ENCODE measurements at places on chromosomes 2 and 18. TPM values are rescaled to one million over a fixed set of nuclear protein-coding genes. Genes with fewer than 3 reads are reported as not detected.
A peak's percentile ranks its signal among the peaks of the same experiment; 100 is the strongest.

- no peak for DNase-seq
Observed at GRCh38 chr2:130339885-130340745, 2.6 kb upstream of the IMP4 start.

DNA sequence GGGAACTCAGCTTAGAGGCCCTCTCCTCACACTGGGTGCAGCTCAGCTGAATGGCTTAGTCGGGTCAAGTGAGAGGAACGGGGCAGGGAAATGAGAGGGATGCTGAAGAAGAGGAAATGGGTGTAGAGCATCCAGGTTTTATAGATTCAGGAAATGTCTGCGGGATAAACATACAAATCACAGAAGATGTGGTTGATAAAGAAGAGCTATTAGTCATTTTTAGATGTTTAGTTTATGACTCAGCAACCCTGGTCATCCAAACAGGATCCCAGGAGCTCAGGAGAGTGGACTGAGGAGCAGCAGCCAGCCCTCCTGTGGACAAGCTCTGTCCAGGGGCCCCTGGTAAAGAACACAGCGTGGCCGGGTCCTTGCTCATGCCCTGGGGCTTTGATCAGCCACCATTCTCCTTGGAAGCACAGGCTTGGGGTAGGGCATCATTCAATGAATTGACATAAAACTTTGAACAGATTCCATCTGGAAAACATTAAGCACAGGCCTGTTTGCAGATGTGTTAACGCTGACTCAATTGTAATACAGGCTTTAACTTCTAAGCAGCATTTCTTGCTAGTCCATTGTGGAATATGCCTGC is 83.0 kb downstream of the NPAS2 start:
- DNase-seq = no peak

- no peak for DNase-seq
Observed at GRCh38 chr2:127431408-127432023, 13.3 kb downstream of the PROC start.

- DNase-seq = peak; percentile 84
Observed at GRCh38 chr2:117835990-117836760, 21.7 kb downstream of the DDX18 start.

DNA sequence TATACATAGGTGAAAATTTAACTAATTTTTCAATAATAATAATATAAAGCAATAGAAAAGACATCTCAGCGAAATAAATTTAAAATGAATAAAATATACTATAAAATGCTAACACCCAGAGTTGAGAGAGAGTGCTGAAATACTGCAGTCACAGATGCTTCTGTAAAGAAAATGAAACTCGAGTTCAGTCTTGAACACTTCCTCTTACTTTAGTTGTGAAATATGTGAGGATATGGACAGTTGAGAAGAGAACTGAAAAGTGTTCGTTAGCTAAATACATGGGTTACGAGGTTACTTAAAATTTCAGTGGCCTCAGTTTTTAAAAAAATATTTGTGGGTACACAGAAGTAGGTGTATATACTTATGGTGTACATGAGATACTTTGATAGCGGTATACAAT is 106.8 kb downstream of the DNAH7 start:
- DNase-seq = no peak

GRCh38 chr2:8538931-8539621 is 142.8 kb upstream of the ID2 start:
- DNase-seq = no peak

GRCh38 chr2:127636248-127637235 is 9.4 kb upstream of the GPR17 start:
- DNase-seq = no peak

GRCh38 chr18:48782381-48782861 is 168.3 kb downstream of the SMAD7 start:
- peak; percentile 51 for DNase-seq

CTNNA2 gene
- total RNA-seq = 0.33 TPM

Measured in ovary (tissue), 10 donors.